Hepatic stellate cell (primary cell): ENCODE measurements at places on chromosomes 1 and 21.

- no peak for DNase-seq
Observed at GRCh38 chr1:17777330-17777729, 22.2 kb downstream of the ACTL8 start.

- DNase-seq, result no peak
Observed at GRCh38 chr1:160251011-160251410, 11.3 kb downstream of the DCAF8 start.

DNA sequence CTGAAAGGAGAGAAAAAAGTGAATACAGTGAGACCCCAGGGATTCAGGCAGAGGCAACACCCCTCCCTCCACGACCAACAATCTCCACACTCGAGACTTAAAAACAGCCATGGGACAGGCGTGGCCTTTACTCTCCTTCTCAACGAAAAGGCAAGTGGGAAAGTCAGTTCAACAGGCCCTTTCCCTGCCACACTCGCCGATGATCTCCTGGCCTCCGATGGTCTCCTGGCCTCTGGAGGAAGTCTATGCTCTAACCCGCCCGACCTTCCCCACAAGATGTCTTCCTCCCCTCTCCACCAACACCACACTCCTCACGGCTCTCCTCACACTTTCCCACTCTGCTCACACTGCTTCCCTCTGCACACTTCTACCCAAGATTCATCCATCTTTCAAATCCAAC, 7.6 kb downstream of the PSMG1 start:
- DNase-seq, result no peak

DNA sequence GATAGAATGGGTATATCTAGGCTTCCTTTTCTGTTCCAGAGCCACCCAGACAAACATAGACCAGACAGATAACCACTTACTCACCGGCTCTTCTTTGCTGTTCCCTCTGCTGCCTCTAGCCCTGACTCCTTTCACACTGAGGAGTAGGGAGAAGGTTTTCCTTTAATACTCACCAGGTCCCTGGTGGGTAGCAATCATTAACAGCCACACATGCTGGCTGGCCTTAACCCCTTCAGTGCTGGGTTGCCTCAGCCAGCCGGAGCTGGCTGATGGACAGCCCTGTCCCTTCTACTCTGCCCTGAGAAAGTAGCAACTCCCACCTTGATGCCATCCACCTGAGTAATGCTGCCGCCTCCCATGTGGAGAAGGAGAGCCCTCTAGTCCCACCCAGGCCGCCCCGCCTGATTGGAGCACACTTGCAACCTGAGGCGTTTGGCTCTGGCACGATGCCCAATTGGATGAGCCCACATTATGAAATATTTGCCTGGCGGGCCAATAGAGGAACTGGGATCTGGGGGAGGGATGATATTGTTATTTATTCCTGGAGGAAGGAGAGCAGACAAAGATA, 71.6 kb downstream of the PLEKHA6 start:
- DNase-seq, result no peak

- DNase-seq, result no peak
Observed at GRCh38 chr1:197692965-197693364, 82.3 kb downstream of the DENND1B start.

GRCh38 chr1:12320486-12320885, 90.7 kb downstream of the VPS13D start:
- no peak for DNase-seq

DNA sequence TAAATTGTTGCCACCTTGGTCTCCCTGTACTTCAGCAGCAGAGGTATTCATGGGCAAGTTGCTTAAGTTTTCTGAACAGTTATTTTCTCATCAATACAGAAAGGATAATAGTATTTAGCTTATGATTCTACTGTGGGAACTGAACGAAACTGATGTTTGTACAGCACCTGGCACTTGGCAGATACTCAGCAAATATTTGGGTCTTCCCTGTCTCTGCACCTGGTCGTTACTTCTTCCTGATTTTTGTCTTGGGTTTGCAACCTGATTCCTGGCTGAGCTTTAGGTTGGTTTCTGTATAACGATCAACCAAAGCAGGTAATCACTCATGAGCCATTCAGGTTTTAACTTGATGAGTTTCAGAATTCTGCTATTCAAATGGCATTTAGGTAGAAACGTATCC, 490.6 kb downstream of the KIF26B start:
- DNase-seq, result no peak

GRCh38 chr1:174169342-174169741, 10.0 kb downstream of the RABGAP1L start:
- no peak for DNase-seq

DNA sequence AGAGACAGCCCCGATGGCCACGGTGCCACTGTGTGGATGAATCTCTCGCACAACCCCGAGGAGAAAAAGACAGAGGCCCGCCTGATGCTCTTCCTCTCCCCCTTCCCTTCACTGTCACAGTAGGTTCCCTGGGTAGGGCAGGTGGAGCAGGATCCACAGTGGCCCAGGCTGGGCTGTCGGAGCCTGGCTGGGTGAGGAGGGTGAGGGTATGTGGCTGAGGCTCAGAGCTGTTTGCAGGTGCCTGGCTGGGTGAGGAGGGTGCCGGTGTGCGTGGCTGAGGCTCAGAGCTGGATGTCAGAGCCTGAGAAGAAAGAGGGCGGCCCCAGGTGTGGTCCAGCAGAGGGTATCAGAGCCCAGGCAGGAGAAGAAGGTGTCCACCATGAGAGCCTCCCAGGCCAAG, 2.7 kb downstream of the CFAP74 start:
- DNase-seq, result no peak

- no peak for DNase-seq
Observed at GRCh38 chr1:225388372-225388771, 39.5 kb downstream of the LBR start.

DNA sequence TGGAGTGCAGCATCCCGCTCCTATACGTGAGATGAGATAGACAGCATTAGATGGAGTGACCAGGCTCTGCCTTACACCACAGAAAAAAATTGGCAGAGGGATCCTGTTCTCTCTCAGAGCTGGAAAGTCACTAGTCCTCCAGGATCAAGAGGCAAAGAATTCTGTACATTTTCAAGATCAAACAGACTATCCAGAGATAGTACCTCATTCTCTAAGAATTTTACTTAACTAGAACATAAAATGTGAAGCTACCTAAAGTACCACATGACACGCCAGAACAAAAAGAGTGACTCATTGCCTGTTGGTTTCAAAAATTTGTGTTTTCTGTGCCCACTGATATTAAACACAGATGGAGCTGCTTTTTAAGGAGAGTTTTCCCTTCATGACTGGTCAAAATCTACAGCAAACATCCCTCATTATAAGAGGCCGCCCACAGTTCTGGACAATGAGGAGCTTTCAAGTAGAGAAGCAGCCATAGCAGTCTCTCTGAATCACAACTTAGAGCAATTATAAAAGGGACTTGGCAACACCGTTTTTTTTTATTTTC, 32.3 kb downstream of the CD160 start:
- peak; percentile 47 for DNase-seq

GRCh38 chr1:153659656-153660055, 1.2 kb downstream of the SNAPIN start:
- no peak for DNase-seq

GRCh38 chr21:38380481-38381137, 117.7 kb downstream of the ERG start:
- peak; percentile 14 for DNase-seq

GRCh38 chr1:173224280-173224892, 17.3 kb upstream of the TNFSF4 start:
- no peak for DNase-seq

GRCh38 chr1:231985296-231986023, 358.9 kb downstream of the DISC1 start:
- DNase-seq, result no peak

GRCh38 chr1:26257222-26257621, 22.7 kb upstream of the SH3BGRL3 start:
- no peak for DNase-seq

GRCh38 chr21:28375708-28376385, 616.8 kb downstream of the LTN1 start:
- DNase-seq, result peak; percentile 4

GRCh38 chr21:20814090-20814489, 184.1 kb upstream of the NCAM2 start:
- DNase-seq, result no peak

DNA sequence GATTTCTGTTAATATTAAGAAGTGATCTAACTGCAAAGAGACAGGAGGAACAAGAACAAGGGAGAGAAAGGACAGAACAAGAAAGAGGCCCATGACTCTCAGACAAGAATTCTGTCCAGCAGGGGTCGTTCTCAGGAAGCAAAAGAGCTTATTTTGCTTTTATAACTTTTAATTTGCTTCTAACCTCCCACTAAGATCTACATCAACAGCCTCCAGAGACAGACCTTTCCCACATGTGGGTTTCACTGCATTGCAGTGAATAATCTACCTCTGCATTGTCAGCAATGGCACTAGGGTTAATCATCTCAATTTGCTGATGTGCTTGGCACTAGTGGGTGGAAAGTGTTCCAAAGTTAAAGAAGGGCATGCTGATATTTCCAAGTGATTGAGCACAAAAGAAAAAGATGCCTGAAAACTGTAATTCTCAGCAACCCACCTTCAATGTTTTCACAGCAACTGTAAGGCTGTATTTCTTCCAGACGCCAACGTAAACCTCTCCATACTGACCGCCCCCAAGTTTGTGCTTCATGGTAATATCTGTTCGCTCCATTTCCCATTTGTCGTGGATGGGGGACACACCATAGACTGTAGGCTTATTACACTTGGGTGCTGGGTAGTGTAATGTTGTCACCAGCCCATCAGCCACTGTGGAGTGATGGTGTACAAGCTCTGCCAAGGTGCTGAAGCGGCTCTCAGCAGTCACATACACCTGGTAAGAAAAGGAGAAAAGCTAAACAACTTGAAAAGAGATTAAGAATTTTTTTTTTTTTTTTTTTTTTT, 39.5 kb downstream of the TOR3A start:
- DNase-seq, result no peak

DNA sequence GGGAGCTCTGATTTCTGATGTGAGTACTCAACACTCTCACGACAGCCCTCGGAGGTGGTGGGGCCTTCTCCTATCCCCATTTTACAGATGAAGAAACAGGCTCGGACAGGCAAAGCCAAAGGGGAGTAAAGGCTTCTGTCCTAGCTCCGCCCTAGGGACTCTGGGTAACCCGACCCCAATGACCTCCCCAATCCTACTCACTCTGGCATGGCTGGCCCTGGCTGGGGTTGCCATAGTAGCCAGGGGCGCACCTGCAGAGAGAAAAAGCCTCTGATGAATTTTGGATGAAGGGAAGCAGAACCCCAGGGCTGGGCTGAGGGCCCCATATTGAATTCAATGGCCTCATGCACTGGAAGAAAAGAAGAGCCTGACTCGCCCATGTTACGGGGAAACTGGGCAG, 61.1 kb downstream of the LDLRAD2 start:
- DNase-seq, result no peak

GRCh38 chr1:105362438-105362837, 1612.7 kb downstream of the AMY1C start:
- no peak for DNase-seq

DNA sequence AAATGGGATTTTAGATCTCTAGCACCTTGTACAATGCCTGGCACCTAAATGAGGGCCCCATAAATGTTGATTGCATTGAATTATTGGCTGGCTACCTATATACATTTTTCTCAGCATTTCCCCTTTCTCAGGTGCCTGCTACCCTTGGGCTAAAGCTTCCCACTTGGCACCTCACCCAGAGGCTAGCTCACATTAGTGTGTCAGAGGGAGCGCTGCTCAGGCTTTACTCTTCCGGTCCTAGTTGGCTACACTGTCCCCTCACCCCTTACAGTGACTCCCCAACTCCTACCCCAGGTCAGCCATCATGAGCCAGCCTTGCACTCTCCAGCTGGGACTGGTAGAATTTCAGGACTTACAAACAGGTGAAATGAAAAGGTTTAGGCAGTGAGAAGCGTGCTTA, 9.5 kb downstream of the TRAF5 start:
- no peak for DNase-seq

- no peak for DNase-seq
Observed at GRCh38 chr1:170271430-170272161, 125.8 kb downstream of the NTMT2 start.

DNA sequence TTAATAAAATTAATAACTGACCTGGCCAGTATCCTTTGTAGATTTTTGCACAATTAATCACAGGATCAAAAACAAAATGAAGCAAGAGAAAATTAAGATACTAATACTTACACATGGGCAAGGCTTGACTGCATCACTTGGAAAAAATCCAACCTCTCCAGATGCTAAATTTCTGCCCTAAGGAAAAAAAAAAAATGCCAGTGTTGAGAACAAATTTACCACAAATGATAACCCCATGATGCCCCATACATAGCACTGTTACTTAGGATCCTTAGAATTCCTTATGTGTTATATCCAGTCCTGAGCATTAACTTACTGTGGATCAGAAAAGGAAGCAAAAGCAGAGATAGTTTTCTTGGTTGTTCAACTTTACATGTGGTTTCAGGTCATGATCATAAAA, 347.5 kb downstream of the VAV3 start:
- no peak for DNase-seq

DNA sequence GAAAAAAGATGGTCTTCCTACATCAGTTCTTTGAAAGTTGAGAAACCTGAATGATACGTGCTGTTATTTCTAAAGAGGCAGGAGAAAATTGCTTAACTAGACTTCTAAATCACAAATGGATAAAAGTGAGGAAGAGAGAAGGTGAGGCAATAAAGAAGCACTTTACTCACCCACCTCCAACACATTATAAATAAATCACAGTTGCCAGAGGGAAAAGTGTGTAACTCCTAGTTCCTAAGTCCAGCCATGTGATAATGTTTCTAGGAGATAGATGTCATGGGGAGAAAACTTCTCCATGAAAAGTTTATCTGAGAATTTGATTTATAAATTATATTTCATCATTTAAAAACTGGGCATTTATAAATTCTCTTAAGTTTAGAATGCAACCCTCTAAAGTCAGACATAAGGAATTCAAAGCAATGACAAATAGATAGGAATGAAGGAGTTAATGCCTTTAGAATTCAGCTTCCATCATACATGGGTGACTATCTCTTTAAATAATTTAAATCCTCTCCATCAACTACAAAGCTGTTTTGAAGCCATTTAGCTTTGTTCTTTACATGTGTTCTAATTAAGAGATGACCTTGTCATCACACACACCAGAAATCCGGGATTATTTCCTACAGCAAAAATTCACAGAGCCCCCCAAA, 60.0 kb downstream of the NRIP1 start:
- no peak for DNase-seq

- no peak for DNase-seq
Observed at GRCh38 chr1:70277875-70278274, 56.7 kb downstream of the SRSF11 start.

GRCh38 chr1:3552176-3552575, 59.1 kb downstream of the MEGF6 start:
- DNase-seq, result no peak

GRCh38 chr1:93042187-93043056, 36.7 kb upstream of the MTF2 start:
- no peak for DNase-seq

GRCh38 chr1:205046870-205047269, 3.9 kb downstream of the CNTN2 start:
- DNase-seq, result no peak

- DNase-seq, result no peak
Observed at GRCh38 chr1:25781130-25781433, 18.9 kb upstream of the SELENON start.

GRCh38 chr1:182069028-182069466, 7.5 kb upstream of the ZNF648 start:
- peak; percentile 60 for DNase-seq
